Activated CD4-positive, CD25-positive, alpha-beta regulatory T cell treated with anti-CD3 and anti-CD28 coated beads, Interleukin-2, amount 50 U/mL, for 24 hours (primary cell): ENCODE measurements at places on chromosomes 1 and 21.

- no peak for ATAC-seq
Observed at GRCh38 chr1:35745124-35745730, 24.6 kb downstream of the CLSPN start.

DNA sequence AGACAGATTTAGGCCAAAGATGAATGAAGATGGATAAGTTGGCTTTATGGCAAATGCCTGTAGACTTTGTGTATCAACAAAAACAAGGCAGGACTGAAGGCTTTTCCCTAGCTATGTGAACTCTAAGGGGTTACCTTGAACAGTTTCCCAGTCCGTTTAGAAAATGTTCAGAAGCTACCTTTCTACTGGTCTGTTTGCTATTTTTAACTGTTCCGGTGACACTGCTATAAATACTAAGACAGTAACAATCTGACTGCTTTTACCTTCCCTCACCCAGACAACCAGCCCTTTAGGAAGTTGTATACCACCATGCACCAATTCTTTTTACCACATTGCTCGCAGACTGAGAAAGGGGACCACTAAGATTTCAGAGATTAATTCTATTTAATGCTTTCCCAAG is 102.2 kb downstream of the PHTF1 start:
- ATAC-seq, result no peak

DNA sequence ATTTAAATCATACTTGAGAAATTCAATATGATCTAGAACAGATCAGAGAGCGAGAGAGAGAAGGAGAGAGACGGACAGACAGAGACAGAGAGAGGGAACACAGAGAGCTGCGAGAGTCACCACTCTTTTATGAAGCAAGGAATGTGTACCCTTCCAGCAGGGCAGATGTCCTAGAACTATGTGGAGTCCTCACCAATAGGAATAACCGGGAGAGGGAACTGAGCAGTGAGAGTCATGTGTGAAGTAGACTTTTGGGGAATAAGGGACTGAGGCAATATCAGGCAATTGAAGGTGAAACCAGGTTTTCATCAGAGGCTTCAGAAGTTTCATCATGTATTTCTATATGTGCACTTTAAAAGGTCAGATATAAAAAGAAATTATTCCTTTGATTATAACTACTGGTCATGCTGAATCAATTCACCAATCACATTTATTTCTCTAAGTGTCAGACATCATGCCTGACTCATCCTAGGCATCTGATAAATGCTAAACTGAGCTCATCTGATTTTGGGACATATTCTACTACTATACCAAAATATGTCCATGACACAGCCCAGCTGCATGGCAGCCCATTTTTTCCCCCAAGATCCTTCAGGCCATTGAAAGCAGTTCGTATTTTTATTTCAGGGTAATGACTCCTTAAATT is 22.4 kb downstream of the VTCN1 start:
- no peak for ATAC-seq

GRCh38 chr1:215083383-215083961 is 935 bp downstream of the KCNK2 start:
- no peak for ATAC-seq

DNA sequence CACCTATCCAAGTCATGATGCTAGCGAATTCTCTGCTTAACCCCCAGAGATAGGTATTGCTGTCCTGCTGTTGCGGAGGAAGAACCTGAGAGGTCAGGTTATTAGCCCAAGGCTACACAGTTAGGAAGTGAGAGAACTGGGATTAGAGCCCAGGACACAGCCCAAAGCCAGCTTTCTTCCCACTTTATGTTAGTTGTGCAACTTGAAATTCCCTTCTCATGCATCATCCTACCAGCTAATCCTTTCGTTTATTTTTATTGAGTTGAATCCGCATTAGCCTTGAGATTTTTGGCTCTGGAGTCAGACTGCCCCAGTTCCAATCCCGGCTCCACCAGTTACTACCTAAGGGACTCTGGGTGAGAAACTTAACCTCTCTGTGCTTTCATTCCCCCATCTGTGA is 65.4 kb downstream of the PLEKHA6 start:
- no peak for ATAC-seq

DNA sequence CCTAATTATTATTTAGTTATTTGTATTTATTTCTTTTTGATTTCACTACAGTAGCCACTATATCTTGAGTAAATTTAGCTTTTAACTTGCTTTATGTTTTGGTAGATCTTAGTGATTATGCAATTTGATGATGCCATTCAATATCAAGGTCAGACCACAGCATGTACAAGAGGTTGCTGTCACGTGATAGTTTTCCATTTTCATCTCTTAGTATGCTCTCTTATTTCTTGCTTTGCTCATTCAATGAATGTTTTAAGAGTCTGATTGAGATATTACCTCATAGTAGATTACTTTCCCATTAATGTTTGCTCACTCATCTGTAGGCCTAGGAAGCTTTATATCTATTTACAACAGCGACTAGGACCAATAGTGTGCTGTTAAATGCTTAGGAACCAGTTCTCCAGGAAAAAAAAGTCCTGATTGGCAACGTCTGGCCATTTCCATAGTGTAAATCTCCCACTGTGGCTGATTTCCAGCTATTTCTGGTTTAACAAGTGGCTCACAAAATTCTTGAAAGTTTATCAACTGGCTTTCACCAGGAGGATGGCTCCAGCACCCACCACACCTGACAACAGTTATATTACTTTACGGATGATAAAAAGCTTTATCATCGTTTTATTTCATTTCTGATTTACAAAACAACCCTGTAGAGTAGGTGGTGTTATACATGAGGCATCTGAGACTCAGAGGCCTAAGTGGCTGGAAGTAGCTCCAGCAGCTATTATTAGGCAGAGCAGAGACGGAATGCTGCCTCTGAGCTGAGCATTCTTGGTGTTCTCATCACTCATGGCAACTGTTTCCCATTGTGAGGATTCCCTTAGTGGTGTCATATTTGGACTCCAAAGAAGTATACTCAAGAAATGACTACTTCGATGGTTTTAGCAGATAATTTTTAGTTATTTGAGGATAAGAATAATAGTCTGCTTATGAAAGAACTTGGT is 235.2 kb downstream of the DISC1 start:
- ATAC-seq, result no peak

- ATAC-seq, result no peak
Observed at GRCh38 chr1:59368008-59368670, 71.2 kb downstream of the FGGY start.
